Activated naive CD8-positive, alpha-beta T cell treated with anti-CD3 and anti-CD28 coated beads, Interleukin-2, amount 10 ng/mL, durations not matched to agents 7 days and 5 days (primary cell): ENCODE measurements at places on chromosomes 1 and 21. TPM values are rescaled to one million over a fixed set of nuclear protein-coding genes. Genes with fewer than 3 reads are reported as not detected.

DNA sequence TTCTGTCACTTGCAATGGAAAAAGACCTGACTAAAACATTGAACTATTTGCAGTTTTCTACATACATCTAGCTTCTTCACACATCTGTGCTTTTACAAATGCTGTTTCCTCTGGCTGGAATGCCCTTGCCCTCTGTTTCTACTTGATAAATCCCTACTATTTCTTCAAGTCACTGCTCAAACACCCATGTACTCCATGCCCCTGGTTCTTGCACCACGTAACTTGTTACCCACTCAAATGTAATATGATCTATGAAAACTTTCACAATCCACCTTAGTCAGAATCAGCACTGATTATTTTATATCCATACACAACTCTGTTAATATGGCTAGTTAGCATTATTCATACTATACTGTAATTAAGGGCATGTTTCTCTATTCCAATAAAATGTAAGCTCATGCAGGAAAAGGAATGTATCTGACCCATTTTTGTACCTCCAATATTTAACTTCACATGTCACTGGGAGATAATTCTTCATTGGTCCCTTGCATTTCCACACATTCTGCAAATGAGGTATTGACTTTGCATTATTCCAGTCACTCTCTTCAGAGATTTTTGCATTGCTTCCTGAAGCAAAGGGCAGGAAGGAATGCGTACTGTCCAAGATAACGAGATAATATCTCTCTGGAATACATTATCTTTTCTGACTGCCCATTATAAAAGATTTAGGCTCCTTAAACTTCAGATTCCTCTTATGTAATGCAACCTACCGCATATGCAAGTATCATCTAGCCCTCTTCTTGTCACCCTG, 158.3 kb downstream of the COL24A1 start:
- DNase-seq = no peak

KRTAP21-2 gene
- not detected for total RNA-seq

GRCh38 chr1:12511128-12511484, 106.9 kb downstream of the DHRS3 start:
- no peak for DNase-seq

DNA sequence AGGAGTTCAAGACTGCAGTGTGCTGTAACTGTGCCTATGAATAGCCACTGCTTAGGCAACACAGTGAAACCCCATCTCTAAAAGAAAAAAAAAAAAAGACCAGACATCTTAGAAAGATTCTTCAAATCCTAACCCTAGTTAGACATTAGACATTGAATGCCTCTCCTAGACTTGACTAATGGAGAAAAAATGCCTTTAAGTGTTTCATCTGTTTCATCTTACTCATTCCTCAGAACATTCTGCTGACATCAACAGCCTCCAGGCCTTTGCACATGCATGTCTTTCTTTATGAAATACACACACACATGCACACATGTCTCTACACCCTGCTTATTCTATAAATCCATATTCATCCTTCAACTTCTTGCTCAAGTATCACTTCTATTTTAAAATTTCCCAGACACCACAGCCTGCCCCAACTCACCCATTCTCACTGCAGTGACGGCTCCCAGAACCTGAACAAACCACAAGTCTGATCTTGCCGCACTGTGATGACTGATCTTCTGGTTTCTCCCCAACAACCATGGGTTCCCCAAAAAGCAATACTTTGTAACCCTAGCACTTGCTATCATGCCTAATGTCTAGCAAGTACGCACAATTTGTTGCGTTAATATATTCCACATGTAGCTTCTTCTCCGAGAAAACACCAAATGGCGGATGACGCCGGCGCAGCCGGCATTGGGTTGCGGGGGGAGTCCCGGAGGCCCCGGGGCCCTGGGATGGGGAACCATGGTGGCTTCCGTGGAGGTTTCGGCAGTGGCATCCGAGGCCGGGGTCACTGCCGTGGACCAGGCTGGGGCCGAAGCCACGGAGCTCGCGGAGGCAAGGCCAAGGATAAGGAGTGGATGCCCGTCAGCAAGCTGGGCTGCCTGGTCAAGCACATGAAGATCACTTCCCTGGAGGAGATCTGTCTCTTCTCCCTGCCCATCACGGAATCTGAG, 37.4 kb downstream of the LRRC52 start:
- no peak for DNase-seq

DNA sequence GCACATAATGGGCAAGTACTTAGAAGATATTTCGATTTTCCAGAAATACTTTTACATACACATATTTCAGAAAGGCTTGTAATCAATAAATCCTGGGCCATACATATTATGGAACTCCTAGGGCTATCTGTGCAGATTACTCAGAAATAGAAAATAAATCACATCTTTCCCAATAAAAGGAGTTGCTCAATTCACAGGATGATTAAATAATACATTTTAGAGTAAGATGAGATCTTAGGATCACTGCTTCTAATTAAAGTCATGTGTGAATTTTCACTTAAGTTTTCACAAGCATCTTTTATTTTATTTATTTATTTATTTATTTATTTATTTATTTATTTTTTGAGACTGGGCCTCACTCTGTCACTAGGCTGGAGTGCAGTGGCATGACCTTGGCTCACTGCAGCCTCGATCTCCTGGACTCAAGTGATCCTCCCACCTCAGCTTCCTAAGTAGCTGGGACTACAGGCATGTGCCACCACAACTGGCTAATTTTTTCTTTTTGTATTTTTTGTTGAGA, 144.2 kb downstream of the HIVEP3 start:
- no peak for DNase-seq

DNA sequence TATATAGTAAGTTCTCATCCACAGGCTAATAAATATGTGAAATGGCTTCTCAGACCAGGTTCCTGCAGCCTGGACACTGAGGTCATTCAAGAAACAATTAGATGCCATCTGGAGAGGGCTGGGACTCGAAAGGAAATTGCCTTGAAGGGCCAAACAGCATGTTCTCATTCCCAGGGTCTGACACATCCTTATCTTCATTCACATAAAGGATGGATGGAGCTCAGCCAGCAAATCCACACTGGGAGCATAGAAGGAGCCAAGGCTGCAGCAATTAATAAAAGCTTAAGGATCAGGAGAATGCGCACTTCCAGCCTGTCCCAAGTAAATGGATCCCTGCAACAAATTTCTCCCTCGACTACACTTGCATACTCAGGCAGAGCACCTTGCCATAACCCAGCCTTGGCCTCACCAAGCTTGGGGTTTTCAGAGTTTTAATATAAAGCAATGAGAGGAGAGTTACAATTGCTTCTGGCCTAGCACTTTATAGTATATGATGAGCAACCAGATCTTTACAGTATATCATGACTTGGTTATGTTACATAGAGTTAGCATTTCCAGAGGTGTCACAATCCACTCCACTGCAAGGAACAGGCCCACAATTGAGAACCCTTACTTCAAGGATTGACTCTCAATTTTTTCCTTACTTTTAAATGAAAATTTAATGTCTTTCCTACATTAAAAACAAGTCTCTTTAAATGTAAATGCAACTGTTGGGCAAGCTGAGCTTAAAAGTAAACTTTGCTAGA, 55.9 kb downstream of the BCAR3 start:
- no peak for DNase-seq

IER5 gene
- 36.6 TPM for total RNA-seq

GRCh38 chr21:42575111-42575510, 61.5 kb downstream of the SLC37A1 start:
- peak; percentile 7 for DNase-seq

- no peak for DNase-seq
Measured at GRCh38 chr1:214404571-214405213, 123.7 kb downstream of the SMYD2 start.

TMIGD3 gene
- total RNA-seq = not detected

- DNase-seq = no peak
Measured at GRCh38 chr1:12524266-12524665, 93.7 kb downstream of the DHRS3 start.

MAP3K7CL gene
- total RNA-seq = 10.2 TPM

TBCE gene
- 30.3 TPM for total RNA-seq

RBBP5 gene
- 22.3 TPM for total RNA-seq

IFI44L gene
- total RNA-seq = 290 TPM

CENPF gene
- total RNA-seq = 137 TPM

GBP1 gene
- total RNA-seq = 160 TPM

DNA sequence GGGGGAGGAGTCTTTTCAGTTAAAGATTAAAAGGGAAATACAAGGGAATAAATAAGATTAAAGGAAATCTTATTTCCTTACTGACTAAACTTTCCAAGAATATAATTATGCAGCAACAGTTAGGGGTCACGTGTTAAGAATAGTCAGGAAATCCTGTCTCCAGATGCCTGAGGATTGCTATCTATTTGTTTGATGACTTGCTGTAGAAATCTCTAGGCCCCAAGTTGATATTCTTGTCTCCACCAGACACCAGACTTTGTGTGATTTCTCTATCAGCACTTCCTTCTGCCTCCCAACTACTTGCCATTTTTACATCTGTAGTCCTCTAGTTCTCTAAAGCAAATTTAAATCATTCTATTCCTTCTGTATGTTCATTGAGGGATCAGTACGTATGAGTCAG, 77.5 kb downstream of the RPAP2 start:
- no peak for DNase-seq

PRAMEF18 gene
- not detected for total RNA-seq

DNA sequence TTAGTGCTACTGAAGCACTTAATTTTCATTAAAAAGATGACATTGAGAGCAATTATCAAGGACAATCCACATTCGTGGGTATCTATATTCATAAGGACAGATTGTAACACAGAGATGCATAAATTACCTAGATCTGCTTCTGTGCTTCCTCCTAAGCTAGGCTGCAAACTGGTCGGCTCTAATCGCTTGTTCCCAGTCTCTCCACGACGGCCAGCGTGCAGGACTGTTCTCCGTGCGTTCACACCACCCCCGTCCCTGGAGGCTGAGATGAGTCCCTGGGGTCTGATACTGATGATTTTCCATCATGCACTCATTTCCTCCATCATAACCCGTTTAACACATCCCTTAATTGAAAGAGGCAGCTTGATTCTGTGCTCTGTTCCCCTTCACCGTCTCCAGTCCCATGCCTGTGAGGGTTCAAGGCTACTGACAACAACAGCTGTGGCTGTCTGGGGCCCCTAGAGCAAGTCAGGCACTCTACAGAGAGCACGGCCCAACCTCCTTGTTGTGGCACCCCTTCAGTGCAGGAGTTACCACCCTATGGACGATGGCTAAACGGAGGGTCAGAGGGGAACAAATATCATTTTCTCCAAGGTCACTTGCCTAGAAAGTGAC, 469.6 kb downstream of the NPHP4 start:
- no peak for DNase-seq

DNA sequence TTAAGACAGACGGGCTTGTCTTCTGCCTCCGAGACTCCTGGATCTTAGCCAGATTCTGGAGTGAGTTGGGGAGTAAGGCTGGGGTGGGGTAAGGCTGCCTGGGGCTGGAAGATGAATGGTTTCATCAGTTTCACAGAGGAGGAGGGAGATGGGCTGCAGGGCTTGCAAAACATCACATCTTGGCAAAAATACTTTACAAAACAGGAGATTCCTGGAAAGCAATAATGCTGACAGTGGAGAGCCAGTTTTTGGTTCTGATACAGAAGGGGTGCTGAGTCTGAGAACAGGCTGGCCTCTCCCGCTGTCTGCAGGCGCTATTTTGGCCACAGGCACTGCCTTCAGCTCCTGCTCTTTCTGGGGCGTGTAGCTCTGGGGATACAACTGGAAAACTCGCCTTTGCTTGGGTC, 83.4 kb upstream of the KCNE2 start:
- no peak for DNase-seq

- DNase-seq = no peak
Measured at GRCh38 chr21:42002421-42002958, 7.7 kb downstream of the ZBTB21 start.

- no peak for DNase-seq
Measured at GRCh38 chr21:45347712-45348499, 57.1 kb upstream of the COL18A1 start.

DNA sequence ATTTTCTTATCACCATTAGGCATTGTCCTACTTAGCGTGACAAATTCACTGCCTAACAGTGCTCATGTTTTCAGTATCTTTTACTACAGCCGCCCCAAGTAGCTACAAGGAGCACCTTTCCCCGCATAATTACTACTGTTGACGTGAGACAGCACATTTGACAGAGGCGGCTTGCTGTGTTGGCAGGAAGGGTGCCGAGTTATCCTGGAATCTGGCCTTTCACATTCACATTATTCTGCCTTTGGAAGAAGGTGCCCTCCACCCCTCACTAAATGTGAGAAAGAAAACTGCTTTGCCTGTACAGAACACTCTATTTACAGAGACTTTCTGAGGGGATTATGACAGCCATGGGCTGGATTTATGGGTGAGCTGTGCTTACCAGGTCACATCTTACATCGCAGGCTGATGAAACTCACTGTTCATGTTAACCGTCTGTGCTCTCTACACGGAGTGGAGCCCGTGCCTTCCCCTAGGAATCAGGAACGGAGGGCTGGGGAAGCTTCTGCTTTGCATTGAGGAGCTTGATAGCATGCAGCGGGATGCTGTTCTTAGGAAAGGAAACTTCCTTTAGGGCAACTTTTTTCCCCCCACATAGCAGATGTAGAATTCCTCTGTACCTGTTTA, 148.0 kb upstream of the ZRANB2 start:
- no peak for DNase-seq

DNA sequence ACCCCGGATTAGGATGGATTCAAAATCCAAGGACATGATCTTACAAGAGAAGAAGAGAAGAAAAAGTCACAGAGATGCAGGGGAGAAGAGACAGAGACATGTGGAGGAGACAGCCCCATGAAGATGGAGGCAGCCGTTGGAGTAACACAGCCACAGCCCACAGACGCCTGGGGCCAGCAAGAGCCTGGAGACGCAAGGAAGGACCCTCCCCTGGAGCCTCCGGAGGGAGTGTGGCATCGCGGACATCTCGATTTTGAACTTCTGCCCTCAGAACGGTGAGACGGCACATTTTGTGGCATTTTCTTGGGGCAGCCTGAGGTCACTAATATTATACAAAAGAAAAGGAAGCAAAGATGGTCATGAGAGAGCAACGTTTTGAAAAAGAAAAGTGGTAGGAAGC, 28.8 kb downstream of the ABCG1 start:
- DNase-seq = no peak

GRCh38 chr1:154698320-154699096, 90.5 kb upstream of the ADAR start:
- DNase-seq = no peak

- DNase-seq = no peak
Measured at GRCh38 chr1:162383516-162383915, 2.0 kb downstream of the C1orf226 start.

C1orf185 gene
- not detected for total RNA-seq

DNA sequence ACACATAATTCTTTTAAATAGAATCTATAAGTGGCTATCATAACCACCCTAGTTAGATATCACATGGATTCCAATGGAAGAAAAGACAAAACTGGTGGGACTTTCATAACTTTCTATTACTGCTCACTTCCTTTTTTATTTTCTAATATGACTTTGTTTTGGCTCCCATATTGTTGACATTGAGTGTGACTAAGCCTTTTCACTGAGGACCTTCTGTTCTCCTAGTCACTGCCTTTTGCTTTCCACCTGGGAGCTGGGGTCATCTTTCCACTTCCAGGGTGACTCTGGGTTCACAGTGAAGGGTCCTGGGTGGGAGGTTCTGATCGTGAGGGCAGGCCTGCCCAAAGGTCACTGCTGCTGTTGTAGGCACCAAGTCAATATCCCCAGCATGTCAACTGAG, 275.8 kb downstream of the TGFB2 start:
- no peak for DNase-seq
